ENCODE measurements at places on chromosomes 2 and 18.

- DNase-seq: peak; percentile 27
Measured at GRCh38 chr2:70995426-70995729, 705 bp upstream of the TEX261 start.

GRCh38 chr2:24816884-24817283 lies 23.7 kb downstream of the CENPO start:
- DNase-seq: peak; percentile 41

GRCh38 chr2:78541088-78541450 lies 484.4 kb upstream of the REG3G start:
- DNase-seq: no peak

GRCh38 chr2:73418343-73418742 lies 32.7 kb downstream of the ALMS1 start:
- DNase-seq: peak; percentile 89

DNA sequence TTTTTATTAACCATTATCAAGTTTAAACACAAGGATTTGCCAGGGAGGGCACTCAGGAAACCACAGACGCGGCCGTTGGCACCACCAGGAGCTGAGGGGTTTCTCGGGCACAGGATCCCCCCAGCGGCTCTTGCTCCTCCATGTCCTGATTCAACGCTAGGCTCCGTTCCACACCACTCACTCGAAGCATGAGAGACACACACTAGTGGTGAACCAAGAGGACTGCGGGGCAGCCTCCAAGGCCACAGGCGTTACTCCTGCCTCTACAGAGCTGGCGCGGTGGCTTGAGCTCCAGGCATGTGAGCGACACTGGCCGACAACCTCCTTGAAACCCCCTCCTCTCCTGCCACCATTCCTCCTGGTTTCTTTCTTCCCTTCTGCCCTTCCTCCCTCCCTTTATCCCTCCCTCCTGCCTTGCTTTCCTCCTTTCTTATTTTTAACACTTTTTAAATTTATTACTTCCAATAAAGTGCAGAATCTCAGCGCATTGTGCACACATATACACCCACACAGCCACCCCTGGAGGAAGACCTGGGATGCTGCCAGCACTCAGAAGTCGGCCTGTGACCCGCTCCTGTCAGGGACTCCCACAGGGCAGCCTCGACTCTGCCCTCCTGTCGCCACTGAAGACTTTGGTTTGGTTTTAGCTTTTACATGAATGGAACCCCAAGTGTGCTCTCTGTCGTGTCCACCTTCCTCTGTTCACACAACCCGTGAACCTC lies 21.7 kb downstream of the COX7A2L start:
- DNase-seq: no peak

GRCh38 chr2:27776097-27776496 lies 4.6 kb downstream of the MRPL33 start:
- peak; percentile 73 for DNase-seq

DNA sequence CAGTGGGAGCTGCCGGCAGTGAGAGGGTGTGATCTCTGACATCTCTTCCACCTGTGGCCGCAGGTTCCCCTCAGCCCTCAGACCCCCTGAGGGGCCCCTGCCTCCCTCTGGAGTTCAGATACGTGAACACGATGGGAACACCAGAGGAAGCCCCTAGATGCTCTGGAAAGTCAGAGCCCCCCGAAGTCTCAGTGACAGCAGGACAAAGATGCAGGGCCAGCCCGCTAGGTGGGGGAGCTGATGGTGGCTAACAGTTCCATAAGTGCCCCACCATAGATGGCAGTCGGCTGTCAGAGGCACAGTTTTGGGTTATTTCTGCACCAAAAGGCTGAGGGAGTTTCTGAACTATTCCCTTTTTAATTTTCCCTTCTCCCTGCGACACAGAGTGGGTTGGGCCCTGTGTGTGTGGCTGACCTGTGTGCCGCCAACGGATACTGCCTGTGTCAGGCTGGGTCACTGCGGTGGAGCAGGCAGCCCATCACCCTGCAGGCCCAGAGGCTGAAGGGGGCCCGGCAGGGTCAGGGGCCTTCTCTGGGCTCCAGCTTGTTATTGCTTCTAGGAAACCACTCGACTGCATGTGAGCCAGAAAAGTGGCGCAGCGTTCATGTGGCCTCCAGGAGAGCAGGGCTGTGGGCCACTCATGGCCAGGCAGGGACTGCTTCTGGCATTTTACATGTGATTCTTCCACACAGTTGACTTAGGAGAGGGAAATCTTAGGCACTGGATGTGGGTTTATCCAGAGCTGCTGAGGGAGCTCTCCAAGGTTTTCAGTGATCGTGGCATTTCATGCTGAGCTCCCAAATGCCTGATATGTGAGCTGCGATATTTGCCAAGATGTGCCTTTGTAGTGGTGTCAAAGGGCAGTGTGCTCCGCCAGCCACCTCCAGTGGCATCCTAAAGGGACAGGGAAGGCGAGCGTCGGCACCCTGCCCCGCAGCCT lies 225.1 kb downstream of the SH3RF3 start:
- no peak for DNase-seq

GRCh38 chr2:233968556-233968955 lies 51.4 kb downstream of the TRPM8 start:
- no peak for DNase-seq

GRCh38 chr18:773980-774624 lies 37.9 kb downstream of the YES1 start:
- no peak for DNase-seq

GRCh38 chr18:74425876-74426275 lies 31.2 kb downstream of the DIPK1C start:
- DNase-seq: no peak

Data from fibroblast of gingiva (primary cell).